ENCODE measurements at places on chromosomes 5 and 9.

GRCh38 chr5:18675041-18675440 lies 1040.8 kb downstream of the TAF11L14 start:
- no peak for DNase-seq

GRCh38 chr5:72252574-72253155 lies 67.4 kb downstream of the MRPS27 start:
- no peak for DNase-seq

- no peak for DNase-seq
Observed at GRCh38 chr5:132742158-132742557, 4.8 kb upstream of the KIF3A start.

- no peak for DNase-seq
Observed at GRCh38 chr5:38680094-38680825, 123.8 kb upstream of the LIFR start.

- no peak for DNase-seq
Observed at GRCh38 chr5:58455066-58455465, 4.8 kb downstream of the PLK2 start.

DNA sequence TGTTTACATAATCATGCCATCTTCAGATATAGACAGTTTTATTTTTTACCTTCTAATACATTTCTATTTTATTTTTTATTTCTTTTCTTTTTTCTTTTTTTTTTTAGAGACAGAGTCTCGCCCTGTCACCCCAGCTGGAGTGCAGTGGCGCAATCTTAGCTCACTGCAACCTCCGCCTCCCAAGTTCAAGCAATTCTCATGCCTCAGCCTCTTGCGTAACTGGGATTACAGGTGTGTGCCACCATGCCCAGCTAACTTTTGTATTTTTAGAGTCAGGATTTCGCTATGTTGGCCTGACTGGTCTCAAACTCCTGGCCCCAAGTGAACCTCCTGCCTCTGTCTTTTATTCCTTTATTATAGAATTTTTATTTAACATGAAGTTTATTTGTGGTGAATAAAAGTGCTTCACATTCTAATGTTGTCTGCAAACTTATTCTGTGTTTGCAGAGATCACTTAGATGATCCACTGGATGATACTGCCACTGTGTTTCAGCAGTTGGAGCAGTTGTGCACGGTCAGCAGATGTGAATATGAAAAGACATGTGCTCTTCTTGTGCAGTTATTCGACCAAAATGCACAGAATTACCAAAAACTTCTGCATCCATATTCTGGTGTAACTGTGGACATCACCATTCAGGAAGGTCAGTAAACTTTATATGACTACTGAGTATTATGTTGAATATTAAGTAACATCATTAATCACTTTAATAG lies 62.2 kb downstream of the RANBP17 start:
- no peak for DNase-seq

- no peak for DNase-seq
Observed at GRCh38 chr5:77972469-77973252, 196.5 kb upstream of the TBCA start.

GRCh38 chr5:124580925-124581737 lies 165.3 kb downstream of the ZNF608 start:
- DNase-seq = no peak

- DNase-seq = no peak
Observed at GRCh38 chr9:86369810-86370209, 15.6 kb upstream of the TUT7 start.

- no peak for DNase-seq
Observed at GRCh38 chr9:113585555-113585954, 122.0 kb downstream of the RGS3 start.

- DNase-seq = no peak
Observed at GRCh38 chr5:73515232-73515631, 17.0 kb downstream of the BTF3 start.

- DNase-seq = no peak
Observed at GRCh38 chr5:9813305-9813704, 183.2 kb upstream of the TAS2R1 start.

DNA sequence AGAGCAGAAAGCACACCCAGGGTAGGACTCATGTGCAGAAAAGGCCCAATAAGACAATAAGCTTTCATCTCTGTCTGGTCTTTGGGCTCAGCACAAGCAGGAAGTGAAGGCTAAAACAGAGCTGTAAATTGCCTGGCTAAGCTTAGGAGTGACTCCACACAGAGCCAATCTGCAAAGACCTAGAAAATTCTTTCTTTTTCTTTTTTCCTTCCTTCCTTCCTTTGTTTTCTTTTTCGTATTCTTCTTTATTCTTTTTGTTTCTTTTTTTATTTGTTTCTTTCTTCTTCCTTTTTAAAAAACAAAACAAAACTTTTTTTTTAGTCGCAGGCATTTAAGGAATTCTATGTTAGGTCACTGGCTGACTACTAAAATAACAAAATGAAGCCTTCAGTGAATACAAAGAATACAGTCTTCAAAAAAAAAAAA lies 12.2 kb downstream of the SLC35A4 start:
- no peak for DNase-seq

GRCh38 chr9:110429453-110429852 lies 91.8 kb upstream of the TXNDC8 start:
- DNase-seq = no peak

DNA sequence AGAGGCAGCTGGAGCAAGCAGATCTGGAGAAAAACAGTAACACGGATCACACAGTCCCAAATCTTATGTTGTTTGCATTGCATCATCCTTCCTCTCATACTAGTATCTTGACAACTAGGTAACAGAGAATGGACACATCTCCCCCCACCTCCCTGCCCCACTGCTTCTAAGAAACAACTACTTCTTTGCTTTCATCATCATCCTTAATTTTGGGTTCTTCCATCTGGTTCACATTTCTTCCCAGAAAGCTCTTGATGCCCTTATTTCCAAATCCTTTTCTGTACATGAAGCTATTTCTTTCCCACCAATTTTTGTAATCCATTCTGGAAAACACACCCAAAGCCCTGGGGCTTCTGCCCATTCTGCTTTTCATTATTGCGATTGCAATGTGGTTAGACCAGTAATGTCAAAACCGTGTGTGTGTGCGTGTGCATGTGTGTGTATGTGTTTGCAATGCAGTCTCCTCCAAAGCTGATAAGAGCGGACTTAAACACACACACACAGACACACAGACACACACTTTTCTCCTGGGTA lies 254.7 kb upstream of the SLC30A5 start:
- DNase-seq = no peak

DNA sequence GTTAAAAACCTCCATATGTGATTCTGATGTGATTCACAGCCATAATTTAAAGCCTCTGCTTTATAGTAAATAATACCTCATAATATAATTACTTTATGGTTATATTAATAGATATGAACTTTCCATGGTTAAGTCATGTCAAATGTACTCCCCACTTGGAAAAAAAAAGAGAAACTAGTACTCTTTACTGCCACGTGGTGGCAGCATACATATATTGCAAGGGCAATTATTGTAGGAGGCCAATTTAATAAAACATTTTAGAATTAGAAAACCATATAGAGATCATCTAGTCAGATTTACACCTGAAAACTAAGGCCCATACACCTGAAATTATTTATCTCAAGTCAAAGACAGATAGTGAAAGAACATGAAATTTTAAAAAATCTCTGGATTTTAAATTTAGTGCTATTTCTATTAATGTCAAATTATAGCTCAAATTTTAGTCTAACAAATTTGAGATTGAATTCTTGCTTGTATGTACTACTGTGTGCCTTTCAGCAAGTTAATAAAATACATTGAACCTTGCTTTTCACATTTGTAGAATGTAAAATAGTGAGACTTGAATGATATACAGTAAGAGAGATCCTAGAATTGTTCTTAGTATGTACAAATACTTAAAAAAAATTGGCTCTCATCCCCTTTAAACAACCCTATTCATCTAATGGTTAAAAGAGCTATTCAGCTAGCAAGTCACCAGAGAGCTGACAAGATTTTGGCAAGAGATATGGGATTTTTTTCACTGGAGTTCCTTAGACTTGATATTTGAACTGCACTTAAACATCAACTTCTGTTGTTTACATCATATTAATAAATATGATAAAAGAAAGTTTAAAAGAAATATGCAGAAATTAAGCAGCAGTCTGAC lies 603.8 kb downstream of the TLE4 start:
- DNase-seq = no peak

DNA sequence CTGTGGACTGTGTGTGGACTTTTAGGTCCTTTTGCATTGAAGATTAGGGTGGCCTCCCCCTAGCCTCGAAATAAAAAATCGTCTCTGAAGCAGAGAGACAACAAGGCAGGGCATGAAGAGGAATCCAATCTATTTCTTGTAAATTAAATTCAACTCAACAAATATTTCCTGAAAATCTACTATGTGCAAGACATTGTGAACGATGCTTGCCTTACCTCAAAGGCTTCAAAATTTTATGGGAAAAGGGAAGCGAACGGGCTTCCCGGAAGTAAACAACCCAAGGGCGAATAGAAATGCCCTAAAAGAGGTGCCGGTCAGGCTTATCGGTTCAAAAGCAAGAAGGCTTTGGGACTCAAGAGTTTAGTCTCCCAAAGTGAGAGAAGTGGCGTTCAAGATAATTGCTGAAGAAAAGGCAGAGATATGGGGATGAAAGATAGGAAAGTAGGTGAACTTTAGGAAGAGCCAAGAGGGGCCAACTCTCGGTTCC lies 525 bp downstream of the KIF24 start:
- no peak for DNase-seq

GRCh38 chr5:59533730-59534108 lies 359.8 kb downstream of the PDE4D start:
- DNase-seq = no peak

- no peak for DNase-seq
Observed at GRCh38 chr5:55763746-55764420, 26.0 kb downstream of the DDX4 start.

- DNase-seq = no peak
Observed at GRCh38 chr5:173793648-173794548, 94.3 kb upstream of the CPEB4 start.

- no peak for DNase-seq
Observed at GRCh38 chr5:178203670-178204181, 607 bp upstream of the HNRNPAB start.

- no peak for DNase-seq
Observed at GRCh38 chr9:129164246-129164930, 13.7 kb downstream of the IER5L start.

DNA sequence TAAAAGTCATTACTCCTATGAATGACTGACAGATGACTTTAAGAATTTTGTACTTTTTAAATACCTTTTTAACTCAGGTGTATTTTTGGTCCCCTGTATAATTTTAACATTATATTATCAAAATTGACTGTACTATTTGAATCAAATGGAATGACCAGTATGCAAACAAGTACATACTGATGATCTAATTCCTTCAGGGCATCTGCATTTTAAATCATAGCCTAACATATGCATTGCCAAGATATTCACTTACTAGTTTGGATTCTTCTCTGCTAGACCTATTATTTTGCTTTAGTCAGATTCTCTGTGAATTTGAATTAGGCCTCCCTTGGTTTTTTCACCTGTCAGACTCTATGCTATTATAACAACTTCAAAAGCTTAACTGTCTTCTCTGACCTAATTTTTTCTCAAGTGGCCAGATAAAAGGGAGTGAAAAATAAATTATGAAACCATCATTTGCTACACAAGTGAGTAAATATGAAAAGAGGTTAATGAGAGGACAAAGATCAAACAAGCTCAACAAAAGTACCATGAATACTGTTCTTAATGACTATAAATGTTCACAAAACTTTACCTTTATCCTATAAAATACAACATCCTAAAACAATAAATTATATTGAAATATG lies 1505.2 kb upstream of the CDH9 start:
- DNase-seq = no peak

GRCh38 chr5:75337366-75338021 lies 474 bp downstream of the HMGCR start:
- peak; percentile 1 for DNase-seq

DNA sequence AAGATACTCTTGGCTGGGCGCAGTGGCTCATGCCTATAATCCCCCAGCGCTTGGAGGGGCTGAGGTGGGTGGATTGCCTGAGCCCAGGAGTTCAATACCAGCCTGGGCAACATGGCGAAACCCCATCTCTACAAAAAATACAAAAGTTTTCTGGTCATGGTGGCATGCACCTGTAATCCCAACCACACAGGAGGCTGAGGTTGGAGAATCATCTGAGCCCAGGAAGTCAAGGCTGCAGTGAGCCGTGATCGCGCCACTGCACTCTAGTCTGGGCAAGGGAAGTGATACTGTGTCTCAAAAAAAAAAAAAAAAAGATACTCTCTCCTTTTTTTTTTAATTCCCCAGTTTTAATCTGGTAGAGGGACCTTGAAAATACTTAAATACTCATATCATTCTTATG lies 15.0 kb downstream of the ANKRD33B start:
- no peak for DNase-seq
